LoVo (cell line): ENCODE measurements at places on chromosomes 4 and X.

DNA sequence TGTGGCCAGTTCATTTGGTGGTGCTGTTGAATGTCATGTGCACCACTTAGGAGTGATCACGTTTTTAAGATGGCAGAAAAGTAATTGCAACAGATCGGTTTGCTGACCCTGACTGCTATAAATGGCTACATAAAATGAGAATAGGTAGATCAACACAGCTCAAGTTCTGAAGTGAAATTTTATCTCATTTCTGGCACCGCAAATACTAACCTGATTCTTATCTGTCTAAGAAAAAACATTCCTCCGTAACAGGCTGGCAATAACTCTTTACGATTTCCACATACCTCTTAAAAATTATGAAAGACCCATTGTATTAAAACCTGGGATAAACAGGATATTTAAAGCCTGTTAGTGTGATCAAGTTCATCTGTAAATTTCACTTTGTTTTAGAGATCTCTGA lies 387.5 kb downstream of the PDGFC start:
- DNase-seq, result peak; percentile 62

GRCh38 chr4:163251204-163251603 lies 81.2 kb downstream of the NPY1R start:
- no peak for DNase-seq

DNA sequence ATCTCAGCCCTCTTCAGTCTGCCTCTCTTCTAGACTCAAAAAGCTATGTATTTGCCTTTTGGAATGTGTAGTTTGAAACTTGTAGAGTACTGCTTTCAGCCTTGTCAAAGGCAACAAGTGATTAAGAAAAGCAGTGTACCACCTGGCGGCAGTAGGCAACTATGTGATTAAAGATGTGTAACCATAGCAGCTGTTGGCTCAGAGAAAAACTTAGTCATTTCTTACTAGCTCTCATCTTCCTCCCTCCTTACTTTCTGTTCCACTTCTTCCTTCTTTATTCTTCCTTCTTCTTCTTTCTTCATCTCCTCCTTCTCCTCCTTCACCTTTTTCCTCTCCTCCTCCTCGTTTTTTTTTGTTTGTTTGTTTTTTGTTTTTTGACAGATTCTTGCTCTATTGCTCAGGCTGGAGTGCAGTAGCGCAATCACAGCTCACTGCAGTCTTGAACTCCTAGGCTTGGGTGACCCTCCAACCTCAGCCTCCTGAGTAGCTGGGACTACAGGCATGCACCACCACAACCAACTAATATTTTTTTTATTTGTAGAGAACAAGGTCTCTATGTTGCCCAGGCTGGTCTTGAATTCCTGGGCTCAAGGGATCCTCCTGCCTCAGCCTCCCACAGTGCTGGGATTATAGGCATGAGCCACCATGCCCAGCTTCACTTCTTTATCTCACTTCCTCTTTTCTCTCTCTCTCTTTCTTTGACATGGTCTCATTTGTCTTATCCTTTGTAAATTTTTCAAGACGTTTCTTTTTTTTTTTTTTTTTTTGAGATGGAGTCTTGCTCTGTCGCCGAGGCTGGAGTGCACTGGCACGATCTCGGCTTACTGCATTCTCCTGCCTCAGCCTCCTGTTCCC lies 32.6 kb downstream of the ABHD18 start:
- DNase-seq, result no peak

- DNase-seq, result peak; percentile 45
Observed at GRCh38 chr4:139606579-139607501, 50.8 kb upstream of the SETD7 start.

- DNase-seq, result no peak
Observed at GRCh38 chr4:19992471-19993093, 259.1 kb upstream of the SLIT2 start.

DNA sequence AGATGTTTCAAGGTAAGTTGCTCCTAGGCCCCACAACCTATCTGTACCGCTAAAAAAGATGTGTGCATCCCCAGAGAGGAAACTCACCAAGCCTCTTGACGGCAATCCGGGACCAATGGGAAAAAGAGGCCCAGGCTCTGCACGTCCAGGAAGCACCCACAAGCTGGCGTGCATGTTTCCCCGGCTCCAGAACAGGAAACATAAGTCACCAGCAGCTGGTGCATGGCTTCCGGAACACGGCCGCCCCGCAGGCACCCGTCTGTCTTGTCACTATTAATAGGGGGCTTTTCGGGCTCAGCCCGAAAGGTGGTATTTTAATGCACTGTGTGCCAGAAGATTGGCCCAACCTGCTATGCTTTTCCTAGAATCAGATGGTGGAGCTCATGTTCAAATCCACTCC lies 22.2 kb downstream of the CRMP1 start:
- DNase-seq, result no peak

GRCh38 chrX:130885996-130886395 lies 17.0 kb downstream of the ENOX2 start:
- DNase-seq, result no peak

GRCh38 chr4:157096439-157096838 lies 20.5 kb downstream of the GLRB start:
- DNase-seq, result no peak

GRCh38 chr4:123037804-123038203 lies 115.4 kb upstream of the NUDT6 start:
- no peak for DNase-seq

- DNase-seq, result no peak
Observed at GRCh38 chr4:164462471-164462870, 291.5 kb upstream of the SMIM31 start.

- no peak for DNase-seq
Observed at GRCh38 chr4:108620933-108621905, 843 bp downstream of the RPL34 start.

GRCh38 chr4:76879731-76880364 lies 18.1 kb downstream of the SOWAHB start:
- DNase-seq, result no peak

DNA sequence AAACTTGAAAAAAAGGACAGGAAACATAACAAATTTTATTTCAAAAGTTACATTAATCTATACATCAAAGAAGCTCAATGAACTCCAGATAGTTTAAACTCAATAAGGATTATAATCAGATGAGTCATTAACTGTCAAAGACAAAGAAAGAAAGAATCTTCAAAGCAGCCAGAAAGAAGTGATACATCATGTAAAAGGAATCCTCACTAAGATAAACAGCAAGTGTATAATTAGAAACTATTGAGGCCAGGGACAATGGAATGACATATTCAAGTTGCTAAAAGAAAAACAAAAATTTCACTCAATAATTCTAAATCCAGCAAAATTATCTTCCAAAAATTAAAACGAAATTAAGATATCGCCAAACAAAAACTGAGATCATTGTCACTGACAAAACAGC lies 161.6 kb upstream of the NWD2 start:
- DNase-seq, result no peak

- peak; percentile 81 for DNase-seq
Observed at GRCh38 chr4:90215286-90215685, 88.1 kb downstream of the CCSER1 start.

DNA sequence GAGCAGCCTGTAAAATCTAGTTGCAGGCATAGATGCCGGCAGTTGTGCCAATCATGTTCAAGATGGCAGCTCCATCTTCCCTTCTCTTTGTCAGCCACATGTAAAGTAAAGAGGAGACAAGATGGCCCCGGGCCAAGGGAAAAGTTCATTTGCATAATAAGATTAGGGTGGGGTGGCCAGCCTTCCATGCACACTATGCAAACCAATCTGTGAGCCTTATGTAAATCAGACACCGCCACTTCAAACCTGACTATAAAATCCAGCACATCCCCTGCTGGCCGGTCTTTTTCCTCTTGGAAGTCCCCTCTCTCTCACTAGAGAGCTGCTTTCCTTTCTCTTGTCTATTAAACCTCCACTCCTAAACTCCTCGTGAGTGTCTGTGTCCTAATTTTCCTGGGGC lies 78.9 kb upstream of the CBR4 start:
- no peak for DNase-seq

DNA sequence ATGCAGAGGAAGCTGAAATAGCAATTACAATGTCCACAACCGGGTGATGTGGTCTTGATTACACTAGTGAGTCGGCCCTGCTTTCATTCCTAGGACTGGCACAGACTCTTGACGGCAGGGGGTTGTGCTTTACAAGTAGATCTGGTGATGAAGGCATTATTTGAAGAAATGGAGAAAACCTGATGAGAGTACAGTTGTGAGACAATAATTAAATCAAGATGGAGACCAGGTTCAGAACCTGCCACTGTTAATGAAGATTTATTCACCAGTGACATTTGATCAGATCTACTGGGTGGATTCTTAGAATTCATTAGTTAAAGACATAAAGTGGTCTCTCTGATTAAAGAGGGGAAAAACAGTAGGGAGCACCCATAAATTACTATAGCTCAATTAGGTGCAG lies 747.2 kb downstream of the STPG2 start:
- no peak for DNase-seq

DNA sequence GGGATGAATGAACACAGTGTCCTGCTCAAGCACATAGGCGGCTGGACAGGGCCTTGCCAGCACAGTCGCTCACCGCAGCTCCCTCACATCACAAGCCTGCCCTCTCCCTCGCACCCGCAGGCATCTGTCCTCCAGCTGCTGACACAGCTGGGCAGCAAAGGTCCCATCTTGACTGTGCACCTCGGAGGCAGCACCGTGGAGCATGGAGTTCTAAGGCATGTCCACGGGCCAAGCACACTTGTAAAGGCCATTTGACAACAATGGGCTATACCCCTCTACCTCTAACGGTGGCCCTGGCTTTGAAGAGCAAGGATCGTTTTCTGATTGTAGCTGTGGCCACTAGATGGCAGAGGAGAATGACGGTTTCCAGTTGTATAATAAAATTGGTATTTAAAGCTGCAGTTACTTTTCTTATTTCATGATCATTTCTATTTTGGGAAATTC lies 53.8 kb downstream of the APLN start:
- DNase-seq, result peak; percentile 2

- no peak for DNase-seq
Observed at GRCh38 chr4:13236485-13236884, 247.7 kb downstream of the RAB28 start.

GRCh38 chr4:38179690-38180377 lies 219.6 kb downstream of the PTTG2 start:
- DNase-seq, result peak; percentile 81

- no peak for DNase-seq
Observed at GRCh38 chr4:96262057-96262456, 422.2 kb downstream of the PDHA2 start.

DNA sequence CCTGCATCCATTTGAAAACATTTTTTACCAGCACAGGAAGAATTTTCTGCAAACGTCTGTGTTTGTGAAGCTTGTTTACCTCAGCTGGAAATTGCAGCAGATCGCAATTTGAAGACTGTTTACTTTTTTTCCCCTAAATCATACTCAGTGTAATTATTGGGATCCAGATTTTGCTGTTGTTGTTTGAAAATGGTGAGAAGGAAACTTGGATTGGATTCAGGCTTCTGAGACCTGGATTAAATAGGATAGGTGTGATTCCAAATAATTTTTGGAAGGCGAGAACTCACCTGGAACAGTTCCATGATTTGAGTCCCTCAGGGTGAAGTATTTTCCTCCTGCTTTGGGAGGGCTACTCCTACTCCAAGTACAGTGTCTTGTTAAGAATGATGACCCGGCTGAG lies 279.8 kb downstream of the STIM2 start:
- DNase-seq, result no peak

GRCh38 chrX:149129767-149130166 lies 375.3 kb downstream of the IDS start:
- DNase-seq, result no peak

DNA sequence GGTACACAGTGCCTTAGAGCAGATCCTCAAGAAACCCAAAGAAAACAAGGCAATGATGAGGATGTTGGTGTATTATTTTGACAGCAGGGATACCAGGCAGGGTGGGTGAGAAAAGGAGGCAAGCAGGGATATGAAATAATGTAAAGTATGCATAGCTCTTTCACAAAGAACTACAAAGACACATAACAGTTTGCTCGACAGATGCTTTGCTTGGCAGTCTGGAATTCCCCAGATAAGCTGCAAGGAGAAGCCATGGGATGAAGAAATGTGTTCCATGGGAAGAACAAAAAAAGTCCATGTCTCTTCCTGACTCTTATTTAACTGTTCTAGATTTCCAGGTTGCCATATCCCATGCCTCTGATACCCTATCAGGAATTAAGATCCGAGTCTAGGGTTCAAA lies 75.4 kb downstream of the FAM13A start:
- no peak for DNase-seq

DNA sequence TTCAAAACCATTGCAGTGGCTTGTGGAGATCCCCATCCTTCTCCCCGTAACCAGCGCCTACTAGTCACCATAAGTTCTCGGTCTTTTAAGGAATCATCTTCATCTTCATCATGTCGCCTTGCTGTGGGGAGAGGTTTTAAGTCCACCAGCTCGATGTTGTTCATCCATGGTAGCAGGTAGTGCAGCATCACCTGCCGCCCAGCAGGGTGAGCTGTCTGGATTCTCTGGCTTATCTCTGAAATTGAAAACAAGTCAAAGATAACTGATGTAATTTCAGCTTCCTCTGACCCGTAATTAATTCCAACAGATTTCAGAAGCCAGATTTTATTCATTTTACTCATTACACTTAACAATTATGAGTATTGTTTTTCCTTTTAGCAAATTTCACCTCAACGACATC lies 67.4 kb downstream of the ZAR1 start:
- no peak for DNase-seq

- DNase-seq, result no peak
Observed at GRCh38 chrX:19849464-19850080, 37.8 kb downstream of the SH3KBP1 start.

DNA sequence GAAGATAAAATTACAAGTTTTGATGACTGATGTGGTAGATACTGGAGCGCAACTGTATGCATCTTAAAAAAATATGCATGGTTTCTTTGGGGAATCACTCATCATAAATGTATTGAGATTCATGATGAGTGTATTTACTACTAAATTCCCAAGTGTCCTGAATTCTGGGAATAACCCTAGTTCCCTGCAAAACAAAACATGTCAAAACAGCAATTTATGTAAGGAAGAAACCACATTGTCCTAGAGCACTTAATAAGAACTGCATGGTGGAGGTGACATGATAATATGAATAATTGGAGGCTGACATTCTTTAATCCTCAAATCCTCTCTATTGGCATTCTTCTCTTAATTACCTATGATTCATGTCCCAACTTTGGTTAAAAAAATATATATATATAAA lies 1804.7 kb downstream of the STIM2 start:
- no peak for DNase-seq

DNA sequence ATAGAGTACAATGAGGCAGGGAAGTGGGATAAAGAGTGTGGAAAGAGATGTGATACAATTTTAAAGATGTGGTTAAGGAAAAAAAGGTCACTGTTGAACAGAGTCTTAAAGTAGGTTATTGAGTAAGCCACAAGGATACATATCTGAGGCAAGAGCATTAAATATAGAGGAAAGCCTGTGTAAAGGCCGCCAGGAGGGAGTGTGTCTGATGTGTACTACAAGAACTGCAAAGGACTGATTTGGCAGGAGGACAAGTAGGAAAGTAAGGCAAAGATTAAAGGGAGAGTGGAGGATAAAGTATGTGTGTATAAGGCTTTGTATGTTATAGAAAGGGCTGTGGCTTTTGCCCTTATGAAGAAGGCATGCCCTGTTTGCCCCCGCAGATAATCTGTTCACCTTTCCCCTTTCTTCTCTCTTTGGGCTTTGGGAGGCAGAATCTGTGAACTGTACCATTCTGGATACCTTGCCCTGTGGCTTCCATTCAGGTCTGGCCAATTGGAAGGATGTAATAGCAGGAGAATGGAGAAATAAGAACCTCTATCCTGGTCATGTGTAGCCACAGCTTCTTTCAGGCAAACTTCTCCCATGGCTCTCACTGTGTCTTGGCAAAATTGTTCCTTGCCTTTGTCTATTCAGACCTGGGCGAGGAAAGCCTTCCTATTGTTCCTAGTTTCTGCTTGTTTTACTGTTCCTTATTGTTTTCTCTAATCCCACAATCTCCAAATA lies 68.9 kb upstream of the FAM47B start:
- DNase-seq, result no peak
